ENCODE measurements at places on chromosomes 2 and 18.

DNA sequence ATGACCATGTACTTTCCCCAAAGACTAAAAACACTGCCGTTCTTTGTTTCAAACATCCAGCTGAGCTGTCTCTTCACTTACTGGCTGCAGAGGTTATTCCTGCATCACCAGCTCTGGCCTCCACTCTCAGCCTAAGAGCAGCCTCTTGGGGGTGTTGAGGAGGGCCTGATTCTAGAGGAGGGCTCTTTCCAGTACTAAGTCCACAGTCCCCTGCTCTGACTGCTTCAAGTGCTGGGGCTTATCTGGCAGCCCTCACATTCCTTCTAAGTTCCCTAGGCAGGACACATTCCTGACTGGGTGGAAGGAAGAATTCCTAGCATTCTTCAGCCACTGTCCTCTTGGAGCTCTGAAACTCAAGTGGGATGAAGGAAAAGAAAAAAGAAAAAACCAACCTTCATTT is 32.9 kb upstream of the EHBP1 start:
- DNase-seq = no peak

DNA sequence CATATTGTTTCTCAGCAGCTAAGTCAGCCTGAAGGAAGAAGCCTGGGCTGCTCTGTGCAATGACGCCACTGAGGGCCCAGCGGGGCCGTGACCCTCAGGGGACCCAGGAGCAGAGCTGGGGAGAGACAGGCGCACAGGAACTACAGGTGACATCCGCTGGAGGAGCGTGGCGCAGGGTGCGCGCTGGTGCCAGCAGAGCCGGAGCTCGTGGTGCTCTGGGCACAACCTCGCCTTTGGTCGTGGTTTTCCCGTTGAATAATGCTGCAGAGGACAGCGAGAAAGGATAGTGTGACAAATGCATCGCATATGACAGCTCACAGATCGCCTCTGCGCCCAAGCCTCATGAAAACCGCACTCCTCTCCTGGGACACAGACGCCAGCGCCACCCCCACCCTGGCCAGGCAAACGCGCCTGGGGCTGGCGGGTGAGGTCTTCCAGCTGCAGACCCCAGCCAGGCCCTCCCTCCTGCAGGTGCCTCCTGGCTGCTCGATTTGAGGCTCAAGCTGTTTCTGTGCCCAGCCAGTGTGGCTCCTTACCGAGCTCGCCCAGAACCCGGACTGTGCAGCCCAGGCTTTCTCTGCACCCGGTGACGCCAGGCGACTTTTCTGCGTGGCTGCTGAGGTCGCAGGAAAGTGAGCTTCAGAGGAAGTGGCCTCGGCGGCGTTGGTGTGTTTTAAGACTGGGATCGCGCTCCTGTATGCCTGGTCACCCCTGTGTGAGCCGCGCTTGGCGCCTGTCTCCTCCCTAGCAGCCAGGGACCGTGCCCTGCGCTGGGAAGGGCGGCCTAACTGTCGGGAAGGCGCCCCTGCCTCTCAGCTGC is 583.1 kb upstream of the HS6ST1 start:
- DNase-seq = no peak

GRCh38 chr2:221518201-221518934 is 53.7 kb downstream of the EPHA4 start:
- DNase-seq = no peak

GRCh38 chr18:70024093-70024492 is 76.4 kb upstream of the CD226 start:
- DNase-seq = no peak

Measured in amniotic stem cell (primary cell).